ENCODE measurements at places on chromosomes 11 and 22.

DNA sequence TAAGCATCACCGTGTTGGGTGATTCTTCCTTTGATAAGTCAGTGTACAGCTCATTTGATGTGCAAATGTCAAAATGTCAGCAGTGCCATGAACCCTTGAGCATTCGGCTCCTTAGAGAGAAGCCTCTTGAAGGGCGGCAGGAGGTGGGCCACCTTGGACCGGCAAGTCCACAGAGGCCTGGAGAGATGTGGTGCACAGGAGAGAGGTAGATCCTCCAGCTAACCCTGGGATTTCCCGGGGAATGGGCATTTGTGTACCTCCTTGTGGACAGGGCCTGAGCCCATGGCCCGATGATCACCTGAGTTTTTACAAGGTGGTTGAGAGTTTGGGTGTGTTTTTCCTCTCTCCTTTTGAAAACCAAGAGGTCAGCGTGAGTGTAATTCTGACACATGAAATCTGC lies 133.2 kb upstream of the RCN1 start:
- DNase-seq, result no peak

GRCh38 chr22:23110922-23111527 lies 30.8 kb downstream of the RSPH14 start:
- no peak for DNase-seq

DNA sequence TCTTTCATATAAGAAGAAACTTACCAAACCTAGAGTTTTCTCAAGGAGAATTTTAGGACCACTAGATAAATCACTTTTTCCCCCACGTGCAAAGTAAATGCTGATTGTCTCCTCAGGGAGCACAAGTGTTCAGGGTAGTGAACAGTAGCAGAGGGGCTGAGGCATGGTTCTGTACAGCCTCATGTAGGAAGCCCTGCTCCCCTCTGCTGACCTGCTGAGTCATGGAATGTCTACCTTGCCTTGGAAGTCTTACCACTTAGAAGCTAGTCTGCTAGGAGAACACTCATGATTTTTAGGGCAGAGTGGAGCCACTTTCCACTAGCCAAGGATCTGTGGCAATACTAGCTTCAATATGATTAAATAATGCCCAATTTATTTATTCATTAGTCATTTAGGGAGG lies 2120.6 kb upstream of the RAG2 start:
- no peak for DNase-seq

- DNase-seq, result no peak
These were observed 188.1 kb downstream of the MYO18B start for GRCh38 chr22:25930083-25930482.

- DNase-seq, result no peak
These were observed 58.3 kb downstream of the SIK3 start for GRCh38 chr11:117039900-117040299.

- no peak for DNase-seq
These were observed 116.7 kb upstream of the NTM start for GRCh38 chr11:131253656-131254151.
